Endothelial cell (in vitro differentiated cells): ENCODE measurements at places on chromosomes 5 and 9. TPM values are rescaled to one million over a fixed set of nuclear protein-coding genes. Genes with fewer than 3 reads are reported as not detected.

The ORM2 gene
- total RNA-seq, result not detected

The NR4A3 gene
- 0.18 TPM for total RNA-seq

The CDC20B gene
- not detected for total RNA-seq

The NRG2 gene
- not detected for total RNA-seq

The RETREG1 gene
- 15.8 TPM for total RNA-seq

The PRKACG gene
- not detected for total RNA-seq

The SRD5A1 gene
- 21.6 TPM for total RNA-seq

- H3K4me3 ChIP-seq, result no peak overlapping the region
- no peak for DNase-seq
- H3K27ac ChIP-seq, result no peak overlapping the region
Observed at GRCh38 chr5:180439911-180440769, 54.0 kb upstream of the CNOT6 start.

DNA sequence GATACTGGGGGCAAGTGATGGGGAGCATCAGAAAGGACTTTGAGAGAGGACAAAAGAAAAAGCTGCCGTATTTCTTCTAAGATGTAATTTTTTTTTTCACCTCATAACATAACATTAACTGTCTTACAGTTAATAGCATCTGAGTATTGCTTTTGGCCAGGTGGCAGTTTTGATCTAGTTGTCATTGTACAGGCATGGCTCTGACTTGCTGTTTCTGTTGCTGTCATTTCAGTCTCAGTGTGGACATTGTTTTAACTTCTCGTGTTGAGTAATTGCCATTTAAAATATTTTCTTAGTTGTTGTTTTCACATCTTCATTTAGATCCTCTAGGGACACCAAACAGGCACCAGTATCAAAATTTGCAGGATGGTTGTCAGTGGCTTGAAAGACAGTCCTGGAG, 12.4 kb downstream of the SMAD5 start:
- H3K4me1 ChIP-seq, result peaks cover 3% of the 10 kb centered on the region
- no peak overlapping the region for H3K4me3 ChIP-seq
- no peaks in the 10 kb centered on the region for H3K27me3 ChIP-seq
- H3K36me3 ChIP-seq, result no peaks in the 10 kb centered on the region
- DNase-seq, result no peak

DNA sequence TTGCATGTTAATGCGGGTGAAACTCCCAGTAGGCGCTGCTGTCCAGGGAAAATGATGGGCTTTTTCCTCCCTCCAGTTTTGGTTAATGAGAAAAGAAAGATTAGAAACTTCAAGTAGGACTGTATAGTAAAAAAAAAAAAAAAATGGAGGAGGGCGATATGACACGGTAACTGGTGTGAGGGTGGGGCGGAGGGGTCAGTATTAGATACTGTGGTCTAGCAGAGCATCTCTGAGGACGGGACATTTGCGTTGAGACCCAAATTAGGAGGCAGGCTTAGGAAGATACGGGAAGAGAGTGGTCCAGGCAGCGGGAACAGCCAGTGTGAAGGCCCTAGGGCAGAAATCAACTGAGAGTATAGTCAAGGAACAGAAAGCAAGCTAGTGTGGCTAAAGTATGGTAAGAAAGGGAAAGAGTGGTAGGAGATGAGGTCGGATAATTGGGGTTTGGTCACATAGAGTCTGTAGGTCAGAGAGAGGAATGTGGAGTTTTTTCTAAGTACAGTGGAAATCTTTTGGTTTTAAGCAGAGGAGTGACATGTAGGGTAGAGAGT, 707 bp downstream of the RMND5B start:
- peak overlapping the region; percentile 95 for H3K27ac ChIP-seq
- DNase-seq, result no peak
- peaks cover 34% of the 10 kb centered on the region for H3K4me1 ChIP-seq
- H3K36me3 ChIP-seq, result peaks cover 25% of the 10 kb centered on the region

DNA sequence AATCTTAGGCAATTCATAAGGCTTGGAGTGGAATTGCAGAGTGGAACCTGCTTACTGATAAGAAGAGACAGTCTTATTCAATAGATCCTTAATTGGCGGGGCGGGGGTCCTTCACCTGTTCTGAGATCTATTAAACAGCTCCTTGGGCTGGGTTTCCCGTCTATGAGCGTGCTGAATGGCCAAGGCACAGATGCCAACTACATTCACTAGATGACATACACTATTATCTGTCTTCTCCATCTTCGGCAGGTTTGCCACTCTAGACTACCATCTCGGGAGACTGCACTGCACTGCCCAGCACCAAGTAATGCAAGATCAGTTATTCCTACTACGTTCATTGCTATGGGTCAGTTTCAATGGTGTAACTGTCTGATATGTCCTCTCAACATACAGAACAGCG, 81.5 kb downstream of the ACER2 start:
- H3K27ac ChIP-seq, result no peak overlapping the region
- H3K36me3 ChIP-seq, result no peaks in the 10 kb centered on the region
- no peak overlapping the region for H3K4me3 ChIP-seq
- H3K27me3 ChIP-seq, result peaks cover 1% of the 10 kb centered on the region

- no peak overlapping the region for H3K4me3 ChIP-seq
- H3K36me3 ChIP-seq, result no peaks in the 10 kb centered on the region
- H3K27me3 ChIP-seq, result peaks cover 1% of the 10 kb centered on the region
- no peak overlapping the region for H3K27ac ChIP-seq
- H3K4me1 ChIP-seq, result no peaks in the 10 kb centered on the region
- DNase-seq, result no peak
Observed at GRCh38 chr9:4137234-4137633, 162.6 kb downstream of the GLIS3 start.

DNA sequence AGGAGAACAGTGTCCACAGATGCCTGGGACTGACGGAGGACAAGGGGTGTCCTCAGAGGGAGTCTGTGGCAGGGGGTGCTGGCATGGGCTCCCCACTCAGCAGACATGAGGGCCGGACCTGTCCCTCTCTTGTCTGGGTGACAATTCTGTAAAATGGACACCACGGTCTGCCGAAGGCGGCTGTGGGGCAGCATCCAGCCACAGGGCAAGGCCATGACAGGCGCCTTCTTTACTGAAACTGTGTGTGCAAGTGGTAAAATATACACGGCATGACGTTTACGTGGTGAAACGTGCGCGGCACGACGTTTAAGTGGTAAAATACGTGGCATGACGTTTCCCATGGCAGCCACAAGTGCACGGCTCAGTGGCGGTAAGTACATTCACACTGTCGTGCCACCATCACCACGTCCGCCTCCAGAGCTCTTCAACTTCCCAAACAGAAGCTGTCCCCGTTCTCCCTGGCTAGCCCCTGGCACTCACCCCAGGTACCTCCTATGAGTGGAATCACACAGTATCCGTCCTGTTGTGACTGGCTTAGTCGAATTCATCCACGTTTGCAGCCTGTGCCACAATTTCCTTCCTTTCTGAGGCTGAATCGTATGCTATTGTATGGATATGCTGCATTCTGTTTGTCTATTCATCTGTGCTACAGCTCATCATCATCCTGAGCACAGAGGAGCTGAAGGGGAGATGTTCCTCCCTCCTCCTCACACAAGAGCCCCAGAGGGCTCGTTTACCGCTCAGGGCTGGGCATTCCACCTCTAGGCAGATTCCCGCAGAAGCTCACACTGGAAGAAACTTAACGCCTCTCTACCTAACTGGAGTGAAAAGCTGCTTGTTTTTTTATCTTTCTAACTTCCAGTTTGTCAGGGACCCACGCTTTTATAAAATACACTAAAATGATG, 52.5 kb downstream of the COL23A1 start:
- DNase-seq, result no peak
- no peak overlapping the region for H3K4me3 ChIP-seq
- no peaks in the 10 kb centered on the region for H3K36me3 ChIP-seq

- peaks cover 4% of the 10 kb centered on the region for H3K4me1 ChIP-seq
- H3K27ac ChIP-seq, result no peak overlapping the region
- DNase-seq, result no peak
- no peak overlapping the region for H3K4me3 ChIP-seq
Observed at GRCh38 chr5:149170299-149170698, 29.0 kb downstream of the ABLIM3 start.

- no peaks in the 10 kb centered on the region for H3K27me3 ChIP-seq
- H3K36me3 ChIP-seq, result no peaks in the 10 kb centered on the region
- DNase-seq, result no peak
- H3K27ac ChIP-seq, result no peak overlapping the region
Observed at GRCh38 chr9:107881626-107882300, 392.2 kb upstream of the KLF4 start.

- no peak overlapping the region for H3K4me3 ChIP-seq
- no peaks in the 10 kb centered on the region for H3K27me3 ChIP-seq
- DNase-seq, result no peak
- no peaks in the 10 kb centered on the region for H3K4me1 ChIP-seq
- no peak overlapping the region for H3K27ac ChIP-seq
Observed at GRCh38 chr5:147918899-147919298, 12.6 kb upstream of the C5orf46 start.

DNA sequence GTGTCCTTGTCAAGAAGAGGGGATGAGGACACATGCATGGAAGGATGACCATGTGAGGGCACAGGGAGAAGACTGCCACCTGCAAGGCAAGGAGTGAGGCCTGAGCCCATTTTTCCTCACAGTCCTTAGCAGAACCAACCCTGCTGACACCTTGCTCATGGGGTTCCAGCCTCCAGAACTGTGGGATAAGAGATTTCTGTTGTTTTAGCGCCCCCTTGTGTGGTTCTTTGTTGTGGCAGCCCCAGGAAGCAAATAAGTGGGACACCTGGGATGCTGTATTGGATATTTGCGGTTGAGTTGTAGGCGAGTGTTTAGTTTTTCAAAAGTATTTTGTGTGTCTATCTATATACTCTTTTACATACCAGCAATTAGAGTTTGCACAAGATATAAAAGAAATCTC, 206.4 kb downstream of the NXNL2 start:
- peaks cover 5% of the 10 kb centered on the region for H3K4me1 ChIP-seq
- no peaks in the 10 kb centered on the region for H3K36me3 ChIP-seq
- DNase-seq, result no peak
- H3K27ac ChIP-seq, result no peak overlapping the region

DNA sequence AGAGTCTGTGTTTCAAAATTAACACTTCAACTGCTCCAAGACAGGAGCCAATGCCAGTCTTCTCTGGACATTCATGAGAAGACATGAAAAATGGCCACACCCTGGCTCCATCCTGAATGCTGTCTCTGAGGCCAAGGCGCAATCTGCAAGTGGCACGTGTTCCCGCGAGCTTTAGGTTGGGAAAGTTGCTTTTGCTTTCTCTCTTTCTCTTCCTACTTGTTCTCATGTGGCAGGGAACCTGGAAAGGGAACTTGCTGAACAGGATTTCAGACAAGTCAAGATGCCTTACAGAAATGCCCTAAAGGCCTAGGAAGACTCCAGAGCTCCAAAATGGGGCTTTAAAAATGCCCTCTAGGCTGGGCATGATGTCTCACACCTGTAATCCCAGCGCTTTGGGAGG, 91.9 kb upstream of the OTULINL start:
- peaks cover 10% of the 10 kb centered on the region for H3K27me3 ChIP-seq
- H3K4me3 ChIP-seq, result no peak overlapping the region
- DNase-seq, result no peak
- peaks cover 18% of the 10 kb centered on the region for H3K4me1 ChIP-seq
- no peak overlapping the region for H3K27ac ChIP-seq

DNA sequence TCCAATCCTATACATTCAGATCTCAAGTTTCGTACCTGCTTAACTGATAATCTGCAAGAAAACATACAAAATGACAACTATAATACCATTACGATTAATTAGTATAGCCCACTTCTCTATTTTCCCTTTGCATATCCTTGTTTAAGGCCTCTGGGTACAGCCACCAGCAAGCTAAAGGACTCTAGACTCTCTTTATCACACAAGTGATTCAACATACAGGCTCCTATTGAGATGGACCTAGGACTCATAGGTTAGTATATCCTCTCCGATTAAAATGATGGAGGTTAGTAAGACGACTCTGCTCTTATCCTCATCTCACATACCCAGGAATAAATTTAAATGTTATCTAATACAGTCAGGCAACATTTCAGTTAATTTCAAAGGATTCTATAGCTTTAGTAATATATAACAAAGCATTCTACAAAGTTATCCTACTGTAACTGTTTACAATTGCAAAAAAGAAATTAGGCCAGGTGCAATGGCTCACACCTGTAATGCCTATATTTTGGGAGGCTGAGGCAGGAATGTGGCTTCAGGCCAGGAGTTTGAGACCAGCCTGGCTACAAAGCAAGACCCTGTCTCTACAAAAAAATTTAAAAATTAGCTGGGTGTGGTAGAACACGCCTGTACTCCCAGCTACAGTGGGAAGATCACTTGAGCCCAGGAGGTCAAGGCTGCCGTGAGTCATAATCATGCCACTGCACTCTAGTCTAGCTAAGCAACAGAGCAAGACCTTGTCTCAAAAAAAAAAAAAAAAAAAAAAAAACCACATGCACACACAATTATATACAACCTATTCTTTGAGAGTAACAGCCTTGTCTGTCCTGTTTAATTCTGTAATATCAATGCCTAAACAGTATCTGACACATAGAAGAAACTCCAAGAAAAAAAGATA, 15.4 kb downstream of the HAUS6 start:
- no peak overlapping the region for H3K27ac ChIP-seq
- H3K27me3 ChIP-seq, result no peaks in the 10 kb centered on the region

- no peak for DNase-seq
- no peaks in the 10 kb centered on the region for H3K4me1 ChIP-seq
- peaks cover 2% of the 10 kb centered on the region for H3K27me3 ChIP-seq
- H3K27ac ChIP-seq, result no peak overlapping the region
- no peaks in the 10 kb centered on the region for H3K36me3 ChIP-seq
Observed at GRCh38 chr9:72794946-72795345, 157.9 kb downstream of the ALDH1A1 start.

- peak overlapping the region; percentile 17 for H3K4me3 ChIP-seq
- H3K36me3 ChIP-seq, result peaks cover 15% of the 10 kb centered on the region
- peaks cover 2% of the 10 kb centered on the region for H3K27me3 ChIP-seq
- peaks cover 10% of the 10 kb centered on the region for H3K4me1 ChIP-seq
Observed at GRCh38 chr9:32456564-32456963, 69.4 kb downstream of the RIGI start.

DNA sequence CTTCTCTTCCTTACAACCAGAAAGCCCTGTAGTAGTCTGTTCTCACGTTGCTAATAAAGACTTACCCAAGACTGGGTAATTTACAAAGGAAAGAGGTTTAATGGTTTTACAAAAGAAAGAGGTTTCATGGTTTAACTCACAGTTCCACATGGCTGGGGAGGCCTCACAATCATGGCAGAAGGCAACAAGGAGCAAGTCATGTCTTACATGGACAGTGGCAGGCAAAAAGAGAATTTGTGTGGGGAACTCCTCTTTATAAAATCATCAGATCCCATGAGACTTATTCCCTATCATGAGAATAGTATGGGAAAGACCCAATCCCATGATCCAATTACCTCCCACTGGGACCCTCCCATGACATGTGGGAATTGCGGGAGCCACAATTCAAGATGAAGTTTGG, 164.9 kb downstream of the NR3C1 start:
- H3K27me3 ChIP-seq, result peaks cover 7% of the 10 kb centered on the region
- no peak overlapping the region for H3K27ac ChIP-seq
- no peak overlapping the region for H3K4me3 ChIP-seq
- peaks cover 5% of the 10 kb centered on the region for H3K36me3 ChIP-seq
- DNase-seq, result no peak

- peaks cover 24% of the 10 kb centered on the region for H3K4me1 ChIP-seq
- no peaks in the 10 kb centered on the region for H3K27me3 ChIP-seq
- no peak for DNase-seq
- H3K36me3 ChIP-seq, result peaks cover 21% of the 10 kb centered on the region
- H3K4me3 ChIP-seq, result no peak overlapping the region
- no peak overlapping the region for H3K27ac ChIP-seq
Observed at GRCh38 chr5:15601853-15602252, 101.9 kb downstream of the FBXL7 start.
